ENCODE measurements at places on chromosomes 5 and 9.

DNA sequence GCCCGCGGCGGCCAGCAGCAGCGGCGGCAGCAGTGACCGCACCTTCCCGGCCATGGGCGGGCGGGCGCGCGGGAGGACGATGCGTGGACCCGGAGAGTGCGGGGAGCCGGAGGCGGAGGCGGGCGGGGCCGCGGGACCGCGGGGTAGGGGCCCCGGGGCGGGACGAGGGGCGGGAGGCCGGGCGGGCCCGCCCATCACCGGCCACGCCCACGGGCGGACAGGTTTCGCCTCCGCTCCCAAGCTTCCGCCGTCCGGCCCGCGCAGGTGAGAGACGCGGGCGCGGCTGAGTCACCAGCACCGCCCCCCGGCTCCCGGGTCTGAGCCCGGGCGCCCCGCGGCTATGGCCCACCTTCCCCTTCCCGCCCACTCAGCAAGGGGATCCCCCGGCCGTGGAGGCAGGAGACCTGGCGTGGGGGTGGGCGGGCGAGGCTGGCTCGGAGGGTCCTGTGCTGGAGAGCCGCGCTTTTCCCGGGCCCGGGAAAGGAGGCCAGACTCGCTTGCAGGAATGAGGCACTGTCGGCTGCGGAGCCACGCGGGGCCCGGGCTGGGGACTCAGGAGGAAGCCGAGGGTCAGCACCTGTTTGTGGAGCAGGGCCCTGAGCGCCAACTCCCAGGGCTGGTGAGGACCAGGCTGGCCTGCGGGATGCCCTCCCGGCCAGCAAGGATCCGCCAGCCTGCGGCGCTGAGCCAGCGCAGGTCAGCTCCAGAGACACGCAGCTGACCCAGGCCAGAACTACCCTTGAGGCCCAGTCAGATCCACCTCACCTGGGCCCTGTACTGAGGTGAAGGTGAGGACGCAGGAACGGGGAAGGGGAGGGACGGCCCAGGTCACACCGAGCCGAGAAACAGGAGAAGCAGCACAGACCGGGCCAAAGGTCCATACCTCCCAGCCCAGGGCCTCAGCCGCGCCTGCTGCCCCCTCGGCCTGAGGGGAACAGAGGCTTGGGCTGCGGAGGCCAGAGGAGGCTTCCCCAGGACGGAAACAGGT, at the start of gene ENTPD2:
ENTPD2 (minus strand) TSS at position 118 of the 988 bp plus-strand sequence; CDS start at position 54, 64 bp downstream.
- DNase-seq = no peak

DNA sequence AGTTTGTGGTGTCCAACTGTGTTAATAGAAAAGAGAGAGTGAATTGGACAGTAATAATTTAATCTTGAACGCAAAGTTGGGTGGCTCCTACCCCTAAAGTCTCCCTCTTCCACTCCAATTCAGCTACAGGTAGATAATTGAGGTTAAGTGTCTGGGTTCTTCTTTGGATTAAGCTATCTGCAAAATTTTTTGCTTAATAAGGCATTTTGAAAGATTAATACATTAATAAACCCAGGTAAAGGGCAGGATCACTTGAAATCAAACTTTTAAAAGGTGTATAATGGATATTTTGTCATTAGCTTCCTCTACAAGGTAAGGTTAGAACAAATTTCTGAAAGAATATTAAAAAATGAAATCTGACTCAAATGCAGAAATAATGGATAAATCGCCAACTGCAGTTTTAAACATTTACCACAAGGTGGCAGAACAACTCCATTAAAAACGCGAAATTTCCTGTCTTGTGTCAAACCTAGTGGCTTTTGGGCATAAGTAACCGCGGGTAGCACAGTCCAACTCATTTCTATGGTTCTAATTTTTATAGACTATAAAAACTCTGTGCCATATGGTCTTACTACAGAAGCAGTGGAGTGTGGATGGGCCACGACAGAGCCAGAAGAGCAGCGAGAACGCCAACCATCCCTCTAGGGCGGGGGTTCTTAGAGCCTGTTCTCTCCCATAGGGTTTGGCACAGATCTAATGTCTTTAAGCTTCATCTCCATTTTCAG, 276.5 kb downstream of the ARHGEF28 start:
- peak; percentile 71 for DNase-seq

DNA sequence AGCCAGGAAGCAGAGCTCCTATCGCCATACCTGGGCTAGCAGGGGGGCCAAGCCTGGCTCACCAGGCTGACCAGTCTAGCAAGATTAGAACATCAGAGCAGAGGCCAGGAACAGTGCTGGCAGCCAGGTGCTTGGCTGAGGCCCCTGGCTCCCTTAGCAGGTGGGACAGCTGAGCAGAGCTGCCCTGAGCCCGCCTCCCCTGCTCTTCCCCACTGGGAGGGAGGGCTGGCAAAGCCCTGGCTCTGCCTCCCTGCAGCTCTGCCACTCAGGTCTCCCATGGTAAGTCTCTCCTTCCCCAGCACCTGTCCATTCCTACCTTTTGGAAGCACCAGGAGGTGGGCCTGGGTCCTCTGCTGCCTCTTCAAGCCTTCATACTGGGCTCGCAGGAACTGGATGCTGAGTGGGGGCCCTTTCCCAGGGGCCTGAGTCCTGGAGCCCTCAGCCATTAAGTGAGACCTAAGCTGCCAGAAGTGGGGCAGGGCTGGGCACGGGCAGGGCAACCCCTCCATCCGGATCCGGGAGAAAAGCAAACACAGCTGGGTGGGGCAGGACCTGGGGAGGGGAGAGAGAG, 803 bp downstream of the C9orf152 start:
- DNase-seq = peak; percentile 99

DNA sequence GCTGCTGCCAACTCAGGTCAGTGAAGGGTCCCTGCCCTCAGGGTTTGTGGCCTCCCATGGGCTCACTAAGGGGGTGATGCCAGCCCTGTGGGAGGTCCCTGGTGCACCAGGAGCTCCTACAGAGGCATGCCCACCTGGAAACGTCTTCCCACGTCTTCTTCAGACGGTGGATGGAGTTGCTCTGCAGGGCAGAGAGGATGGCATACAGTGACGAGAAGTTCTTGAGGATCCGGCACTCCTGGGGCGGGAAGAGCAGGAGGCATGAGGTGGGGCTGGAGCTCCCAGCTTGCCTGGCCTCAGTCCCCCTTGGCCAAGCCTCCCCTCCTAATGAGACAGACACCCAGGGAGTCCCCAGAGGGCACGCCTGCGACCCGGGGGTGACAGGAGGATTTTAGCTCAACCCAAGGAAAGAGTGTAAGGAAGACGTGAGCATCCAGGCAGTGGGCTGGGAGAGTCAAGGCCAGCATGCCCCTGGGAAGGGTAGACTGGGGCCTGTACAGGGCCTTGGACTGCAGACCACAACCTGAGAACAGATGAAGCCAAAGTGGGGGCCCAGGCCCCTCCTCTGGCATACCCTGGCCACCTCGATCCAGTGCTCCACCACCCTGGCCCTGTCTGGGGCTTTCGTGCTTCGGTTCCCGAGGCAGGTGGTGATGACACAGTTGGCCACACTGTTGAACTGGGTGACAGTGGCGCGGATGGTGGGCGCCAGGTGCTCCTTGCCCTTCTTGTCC, 14.4 kb downstream of the RALGDS start:
- DNase-seq = no peak

DNA sequence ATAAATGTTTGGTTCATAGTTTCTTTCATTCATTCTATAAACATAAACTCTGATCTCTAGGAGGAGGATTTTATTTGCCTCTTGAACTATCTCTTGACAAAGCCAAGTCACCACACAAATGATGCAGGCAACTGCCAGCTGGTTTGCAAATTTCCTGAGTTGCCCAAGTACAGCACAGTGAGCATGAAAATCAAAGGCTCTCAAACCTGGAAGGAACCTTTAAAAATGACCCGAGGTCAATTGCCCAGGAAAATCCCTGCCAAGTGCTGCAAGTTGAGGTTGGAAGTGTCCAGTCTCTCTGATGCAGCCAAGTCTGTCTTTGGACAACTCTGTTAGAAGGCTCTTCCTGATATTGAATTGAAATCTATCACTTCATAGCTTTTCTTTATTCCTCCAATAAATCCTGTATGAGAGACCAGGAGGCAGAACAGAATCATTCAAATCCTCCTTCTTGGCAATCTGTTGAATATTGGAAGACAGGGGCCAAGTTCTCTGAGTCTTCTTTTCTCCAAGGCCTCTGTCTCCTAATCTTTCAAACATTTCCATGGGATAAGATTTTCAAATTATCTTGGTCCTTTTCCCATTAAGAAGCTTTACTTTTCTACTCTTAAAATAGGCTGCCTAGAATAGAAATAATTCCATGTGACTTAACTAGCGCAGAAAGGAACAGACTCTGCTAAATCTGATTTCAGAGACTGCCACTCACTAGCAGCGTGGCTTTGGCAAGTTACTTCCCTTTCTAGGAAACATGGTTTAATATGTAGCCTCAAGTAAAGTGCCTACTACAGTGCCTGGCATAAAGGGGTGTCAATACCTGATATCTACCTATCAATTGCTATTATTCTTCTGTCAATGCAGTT, 159.2 kb downstream of the SNX18 start:
- no peak for DNase-seq

GRCh38 chr5:77379558-77380061, 112.5 kb downstream of the WDR41 start:
- DNase-seq = no peak

- DNase-seq = no peak
Observed at GRCh38 chr5:179908528-179908927, 831 bp upstream of the TBC1D9B start.

DNA sequence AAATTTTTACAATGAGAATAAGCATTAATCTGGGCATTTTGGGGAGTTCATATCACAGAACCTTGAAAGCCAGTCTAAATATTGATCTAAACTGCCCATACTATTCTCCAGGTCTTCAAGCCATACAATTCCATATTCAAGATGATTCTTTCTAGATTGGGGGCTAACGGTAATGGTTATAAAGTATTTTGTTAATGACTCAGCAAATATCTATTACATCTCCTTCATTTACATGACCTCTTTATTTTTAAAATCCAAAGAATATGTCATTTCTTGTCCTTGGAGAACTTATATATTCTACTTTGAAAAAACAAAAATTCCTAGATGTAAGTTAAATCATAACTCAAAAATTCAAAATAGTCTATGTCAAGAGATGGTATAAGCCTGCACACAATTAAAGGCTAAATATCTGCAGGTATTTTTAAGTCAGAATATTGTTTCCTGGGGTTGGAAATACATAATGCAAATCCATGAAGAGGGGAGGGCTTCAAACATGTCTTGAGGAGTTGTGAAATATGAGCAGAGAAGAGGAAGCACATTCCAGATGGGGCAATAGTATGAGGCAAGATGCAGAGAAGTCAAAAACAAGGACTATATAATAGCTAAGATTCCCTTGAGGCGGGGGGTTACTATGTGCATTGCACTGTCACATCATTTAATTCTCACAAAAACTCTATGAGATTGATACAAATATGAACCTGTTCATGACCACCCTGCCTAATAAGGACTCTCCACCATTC, 526.4 kb downstream of the NR2F1-AS1 start:
- no peak for DNase-seq

DNA sequence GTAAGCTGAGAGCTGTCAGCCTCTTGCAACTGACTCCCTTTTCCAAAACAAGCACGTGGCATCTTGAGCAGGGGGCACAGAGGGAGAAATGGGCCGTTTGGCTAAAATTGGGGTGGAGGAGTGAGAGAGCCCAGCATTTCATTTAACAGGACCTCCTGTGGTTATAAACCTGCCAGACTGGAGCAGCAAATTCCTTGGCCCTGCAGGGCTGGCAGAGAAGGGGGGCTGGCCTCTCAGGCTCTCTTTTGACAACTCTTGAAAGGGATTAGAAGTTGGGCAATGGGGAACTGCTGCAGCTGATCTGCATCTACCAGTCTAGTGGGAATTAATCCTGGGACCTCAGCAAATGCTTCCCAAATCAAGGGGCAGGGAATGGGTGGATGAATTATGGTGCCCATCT, 7.2 kb upstream of the POU4F3 start:
- no peak for DNase-seq

DNA sequence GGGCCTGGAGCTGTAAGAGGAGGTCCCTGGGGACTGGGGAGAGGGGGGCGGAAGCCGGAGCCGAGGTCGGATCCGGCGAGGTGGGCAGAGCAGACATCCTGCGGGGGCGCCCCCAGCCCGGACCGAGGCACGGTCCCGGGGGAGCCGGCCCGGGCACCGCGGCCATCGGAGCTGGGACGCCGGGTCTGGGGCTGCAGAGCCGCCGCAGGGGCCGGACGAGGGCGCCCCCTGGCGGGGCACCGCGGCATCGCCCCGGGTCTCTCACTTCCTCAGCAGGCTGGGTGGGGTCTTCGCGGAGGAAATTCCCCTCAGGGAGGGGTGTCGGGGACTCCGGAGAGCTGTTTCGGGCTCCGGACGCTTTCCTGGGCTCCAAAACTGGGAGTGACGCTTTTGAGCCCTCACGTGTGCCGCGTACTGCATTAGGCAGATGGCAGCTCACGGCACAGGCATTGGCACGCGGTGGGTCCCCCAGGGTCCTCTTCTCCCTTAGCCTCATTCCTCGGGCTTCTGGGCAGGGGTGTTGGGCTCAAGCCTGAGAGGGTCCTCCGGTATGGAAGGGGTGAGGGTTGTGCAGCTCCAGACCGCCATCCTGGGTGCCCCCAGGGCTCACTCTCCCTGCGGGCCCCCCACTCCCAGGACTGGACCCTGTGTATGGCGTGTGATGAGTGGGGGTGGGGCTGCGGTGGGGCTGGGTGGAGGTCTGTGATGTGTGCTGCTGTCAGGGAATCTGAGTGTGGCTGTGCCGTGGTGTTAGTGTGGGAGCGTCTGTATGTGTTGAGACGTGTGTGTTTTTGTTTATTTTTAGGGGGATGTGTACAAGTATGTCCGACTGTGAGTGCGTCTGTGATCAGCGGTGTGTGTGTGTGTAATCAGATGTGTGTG, 29.6 kb downstream of the LHX2 start:
- no peak for DNase-seq

DNA sequence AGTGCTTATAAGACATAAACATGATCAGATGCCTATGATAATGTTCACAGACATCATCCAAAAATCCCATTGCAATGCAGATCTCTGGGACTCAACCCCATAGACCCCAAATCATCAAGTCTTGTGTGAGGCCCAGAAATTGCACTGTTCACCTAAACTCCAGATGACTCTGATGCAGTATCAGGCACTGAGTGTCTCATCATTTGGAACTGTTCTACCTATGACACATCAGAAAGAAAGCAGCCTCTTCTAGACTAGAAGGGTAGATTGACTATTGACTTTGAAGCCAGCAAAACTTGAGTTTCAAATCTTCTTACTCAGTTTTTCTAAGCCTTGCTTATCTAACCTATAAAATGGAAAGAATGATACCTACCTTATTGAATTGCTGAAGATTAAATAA, 58.7 kb upstream of the PAPPA start:
- DNase-seq = no peak

GRCh38 chr9:98974554-98974953, 30.8 kb downstream of the COL15A1 start:
- no peak for DNase-seq

DNA sequence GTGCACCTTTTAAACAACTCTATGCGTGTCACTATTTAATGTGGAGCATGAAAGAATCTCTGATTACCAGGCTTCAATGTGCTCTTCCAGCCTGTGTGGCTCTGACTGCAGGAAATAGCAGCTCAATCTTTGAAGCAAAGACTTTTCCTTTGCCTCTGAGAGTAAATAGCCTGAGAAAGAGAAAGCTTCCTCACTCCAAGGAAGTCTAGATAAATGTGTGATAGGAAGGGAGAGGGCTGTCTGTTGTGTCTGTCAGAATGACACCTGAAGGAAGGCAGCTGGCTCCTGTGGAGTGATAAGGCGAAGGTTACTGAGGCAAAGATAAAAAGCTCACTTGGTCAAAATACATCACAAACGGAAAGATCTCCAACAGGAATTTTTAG, 205.3 kb upstream of the HAPLN1 start:
- no peak for DNase-seq
